ENCODE measurements at places on chromosomes 5 and 9.
A peak's percentile ranks its signal among the peaks of the same experiment; 100 is the strongest.

DNA sequence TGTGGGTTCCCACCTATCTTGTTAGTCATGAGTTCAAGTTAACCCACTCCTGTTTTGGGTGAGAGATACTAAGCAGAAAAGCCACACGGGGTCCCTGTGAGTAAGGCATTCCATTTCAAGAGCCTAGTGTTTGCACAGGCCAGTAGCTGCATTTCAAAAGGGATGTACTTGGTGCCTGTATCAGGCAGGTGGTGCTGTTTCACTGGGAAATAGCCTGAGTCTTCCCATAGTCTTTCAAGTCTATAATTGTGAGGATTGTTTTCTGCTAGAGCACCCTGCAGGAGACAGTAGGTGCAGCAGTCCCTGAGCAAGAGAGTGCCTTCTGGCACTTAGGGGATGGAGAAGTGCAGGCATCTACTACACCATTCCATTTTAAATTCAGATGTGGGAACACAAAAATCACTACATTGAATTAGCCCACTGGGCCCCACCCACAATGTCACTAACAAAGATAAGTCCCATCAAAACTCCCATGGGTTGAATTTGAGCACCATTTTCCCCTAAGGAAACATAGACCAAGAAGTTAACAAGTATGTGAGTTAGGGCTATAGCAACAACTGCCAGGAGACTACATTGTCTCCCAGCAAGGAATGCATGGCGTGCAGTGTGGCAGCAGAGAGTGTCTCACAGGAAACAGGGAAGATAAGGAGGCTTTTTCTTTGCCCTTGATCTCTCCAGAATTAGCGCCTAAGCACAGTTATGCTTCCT is 263.2 kb downstream of the COX7C start:
- DNase-seq, result peak; percentile 26
- peaks cover 3% of the 10 kb centered on the region for H3K27me3 ChIP-seq
- no peak overlapping the region for H3K4me3 ChIP-seq
- H3K36me3 ChIP-seq, result no peaks in the 10 kb centered on the region
- H3K27ac ChIP-seq, result no peak overlapping the region

DNA sequence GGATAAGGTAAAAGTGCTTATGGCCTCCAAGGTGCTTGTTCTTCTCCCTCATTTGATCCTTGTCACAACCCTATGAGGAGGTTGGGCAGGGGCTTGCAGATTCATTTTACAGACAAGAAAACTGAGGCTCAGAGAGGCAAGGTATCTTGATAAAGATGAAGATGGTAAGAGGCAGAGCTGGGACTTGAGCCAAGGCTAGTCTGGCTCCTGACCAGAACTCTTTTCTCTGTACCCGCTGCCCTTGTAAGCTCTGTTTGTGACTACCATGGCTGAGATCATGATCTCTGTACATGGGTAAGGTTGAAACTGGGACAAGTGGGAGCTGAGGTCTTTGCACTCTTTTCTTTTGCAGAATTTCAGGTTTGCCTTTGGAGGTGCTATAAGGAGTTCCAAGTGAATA is 33.6 kb downstream of the SEC61B start:
- H3K27me3 ChIP-seq, result peaks cover 15% of the 10 kb centered on the region
- no peak overlapping the region for H3K4me3 ChIP-seq

- no peak overlapping the region for H3K27ac ChIP-seq
- no peak for DNase-seq
- no peaks in the 10 kb centered on the region for H3K4me1 ChIP-seq
- no peaks in the 10 kb centered on the region for H3K27me3 ChIP-seq
- no peaks in the 10 kb centered on the region for H3K36me3 ChIP-seq
Observed at GRCh38 chr9:96500696-96501632, 51.0 kb downstream of the HABP4 start.

GRCh38 chr5:86979811-86980411 is 287.8 kb upstream of the RASA1 start:
- H3K27me3 ChIP-seq, result peaks cover 5% of the 10 kb centered on the region
- no peaks in the 10 kb centered on the region for H3K36me3 ChIP-seq
- no peak overlapping the region for H3K4me3 ChIP-seq
- H3K4me1 ChIP-seq, result peaks cover 3% of the 10 kb centered on the region
- DNase-seq, result no peak
- no peak overlapping the region for H3K27ac ChIP-seq

GRCh38 chr9:30075451-30076199 is 2308.8 kb upstream of the ACO1 start:
- H3K4me1 ChIP-seq, result peaks cover 24% of the 10 kb centered on the region
- H3K4me3 ChIP-seq, result no peak overlapping the region
- H3K27me3 ChIP-seq, result no peaks in the 10 kb centered on the region
- H3K27ac ChIP-seq, result peak overlapping the region; percentile 71

DNA sequence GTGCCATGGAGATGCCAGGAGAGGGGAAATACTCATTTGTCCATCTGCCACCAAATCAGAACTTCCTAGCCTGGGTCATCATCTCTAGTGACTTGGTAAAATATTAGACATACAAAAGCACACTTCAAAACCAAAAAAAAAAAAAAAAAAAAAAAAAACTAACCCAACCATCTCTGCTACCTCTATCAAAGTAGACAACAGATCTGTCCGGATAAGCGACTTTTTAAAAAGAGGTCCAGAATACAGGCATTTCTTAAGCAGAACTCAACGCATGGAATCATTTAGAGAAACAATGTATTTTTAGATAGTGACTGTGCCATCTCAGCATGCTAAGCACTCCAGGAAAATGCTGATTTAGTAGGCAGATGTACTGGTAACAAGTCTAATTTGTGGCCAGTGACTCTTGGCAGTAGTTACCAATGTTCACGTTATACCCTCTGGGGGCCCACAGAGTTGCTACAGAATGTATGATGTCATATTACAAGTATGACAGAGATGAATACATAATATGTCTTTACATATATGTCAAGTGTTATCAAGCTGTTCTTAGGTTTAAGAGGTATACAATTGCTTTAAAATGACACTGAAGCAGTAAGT is 107.8 kb downstream of the SMIM23 start:
- no peak for DNase-seq
- H3K36me3 ChIP-seq, result peaks cover 53% of the 10 kb centered on the region
- no peak overlapping the region for H3K27ac ChIP-seq
- H3K4me1 ChIP-seq, result peaks cover 43% of the 10 kb centered on the region

DNA sequence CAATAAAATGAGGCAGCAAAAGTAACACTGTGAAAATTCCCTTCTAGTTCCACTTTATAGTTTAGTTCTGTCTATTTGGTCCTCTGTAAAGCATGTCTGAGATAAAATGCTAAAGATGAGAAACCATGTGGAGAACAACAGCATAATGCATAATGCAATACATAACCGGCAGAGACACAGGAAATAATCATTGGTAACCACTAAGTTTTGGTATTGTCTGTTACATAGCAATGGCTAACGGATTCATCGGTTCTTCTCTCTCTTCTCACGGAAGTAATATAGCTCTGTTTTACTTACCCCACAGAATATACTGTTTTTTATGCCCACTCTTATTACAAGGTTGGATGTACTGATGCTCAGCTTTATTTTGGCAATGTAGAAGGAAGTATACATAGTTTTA is 158.9 kb downstream of the FAM174A start:
- H3K27me3 ChIP-seq, result no peaks in the 10 kb centered on the region
- H3K27ac ChIP-seq, result no peak overlapping the region
- DNase-seq, result no peak
- H3K4me3 ChIP-seq, result no peak overlapping the region

DNA sequence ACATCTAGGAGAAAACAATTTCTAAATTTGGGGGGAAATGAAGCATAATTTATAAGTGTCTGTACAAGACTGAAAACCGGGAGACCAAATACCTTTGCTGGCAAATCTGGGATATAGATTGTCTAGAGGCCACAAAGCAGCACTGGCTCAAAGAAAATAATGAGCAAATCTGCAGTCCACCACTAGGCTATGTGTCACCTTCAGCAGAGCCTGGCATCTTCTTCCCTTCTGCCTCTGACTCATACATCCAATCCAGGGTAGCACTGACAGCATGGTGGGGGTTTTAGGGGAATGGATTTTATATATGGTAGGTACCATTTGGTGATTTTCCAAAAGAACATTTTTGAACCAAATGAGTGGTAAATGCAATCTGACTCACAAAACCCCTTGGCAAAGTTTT is 12.8 kb downstream of the FAM81B start:
- H3K27ac ChIP-seq, result no peak overlapping the region
- H3K4me3 ChIP-seq, result no peak overlapping the region
- no peaks in the 10 kb centered on the region for H3K36me3 ChIP-seq

DNA sequence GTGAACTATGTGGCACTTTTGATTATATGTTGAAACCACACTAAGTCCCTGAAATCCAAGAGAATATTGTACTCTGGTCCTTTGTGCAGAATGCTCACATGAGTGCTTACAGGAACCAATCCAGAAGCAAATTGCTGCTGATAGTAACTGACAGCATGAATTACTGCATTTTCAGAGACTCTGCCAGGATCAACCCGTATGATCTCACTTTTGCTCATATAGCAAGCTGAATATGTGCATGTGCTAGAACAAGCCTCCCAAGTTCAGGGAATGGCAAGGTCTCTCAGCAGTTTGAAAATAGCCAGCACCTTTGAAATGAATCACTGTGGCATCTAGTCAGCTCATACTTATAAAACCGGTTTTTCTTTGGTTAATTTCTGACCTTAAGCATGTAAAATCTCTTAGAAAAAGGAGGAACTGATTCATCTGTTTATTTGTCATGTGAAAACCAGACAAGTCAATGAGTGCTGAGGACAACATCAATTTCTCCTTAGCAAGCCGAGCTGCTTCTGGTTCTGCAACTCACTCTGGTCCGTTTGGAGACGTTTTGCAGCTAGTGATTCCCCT is 215.7 kb upstream of the ELL2 start:
- H3K4me1 ChIP-seq, result peaks cover 4% of the 10 kb centered on the region
- DNase-seq, result no peak
- H3K4me3 ChIP-seq, result no peak overlapping the region
- no peaks in the 10 kb centered on the region for H3K36me3 ChIP-seq
- no peak overlapping the region for H3K27ac ChIP-seq
